ENCODE measurements at places on chromosomes 5 and 9.
A peak's percentile ranks its signal among the peaks of the same experiment; 100 is the strongest.

- DNase-seq: no peak
These were observed 86.3 kb upstream of the IFNK start for GRCh38 chr9:27437652-27438373.

DNA sequence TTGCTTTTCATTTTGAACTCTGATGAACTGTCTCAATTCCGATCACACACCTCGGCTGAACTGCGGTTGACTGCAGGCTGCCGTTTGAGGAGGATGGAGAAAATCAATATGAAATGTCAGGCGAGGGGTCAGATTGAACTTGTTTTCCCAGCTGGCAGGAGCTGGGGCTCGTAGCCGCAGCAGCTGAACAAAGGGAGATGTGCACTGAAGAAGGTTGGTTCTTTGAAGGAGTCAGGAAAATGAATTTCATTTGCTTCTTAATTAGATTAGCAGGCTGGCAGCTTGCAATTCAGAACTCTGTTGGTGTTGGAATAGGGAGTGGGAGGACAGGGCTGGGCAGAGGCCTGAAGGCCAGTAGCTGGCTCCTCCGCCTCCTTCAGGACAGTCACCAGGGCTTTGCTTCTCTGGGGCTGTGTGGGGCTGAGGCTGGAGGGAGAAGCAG lies 117.4 kb upstream of the GPR151 start:
- no peak for DNase-seq

- no peak for DNase-seq
These were observed 46.8 kb upstream of the NKD2 start for GRCh38 chr5:961711-962240.

DNA sequence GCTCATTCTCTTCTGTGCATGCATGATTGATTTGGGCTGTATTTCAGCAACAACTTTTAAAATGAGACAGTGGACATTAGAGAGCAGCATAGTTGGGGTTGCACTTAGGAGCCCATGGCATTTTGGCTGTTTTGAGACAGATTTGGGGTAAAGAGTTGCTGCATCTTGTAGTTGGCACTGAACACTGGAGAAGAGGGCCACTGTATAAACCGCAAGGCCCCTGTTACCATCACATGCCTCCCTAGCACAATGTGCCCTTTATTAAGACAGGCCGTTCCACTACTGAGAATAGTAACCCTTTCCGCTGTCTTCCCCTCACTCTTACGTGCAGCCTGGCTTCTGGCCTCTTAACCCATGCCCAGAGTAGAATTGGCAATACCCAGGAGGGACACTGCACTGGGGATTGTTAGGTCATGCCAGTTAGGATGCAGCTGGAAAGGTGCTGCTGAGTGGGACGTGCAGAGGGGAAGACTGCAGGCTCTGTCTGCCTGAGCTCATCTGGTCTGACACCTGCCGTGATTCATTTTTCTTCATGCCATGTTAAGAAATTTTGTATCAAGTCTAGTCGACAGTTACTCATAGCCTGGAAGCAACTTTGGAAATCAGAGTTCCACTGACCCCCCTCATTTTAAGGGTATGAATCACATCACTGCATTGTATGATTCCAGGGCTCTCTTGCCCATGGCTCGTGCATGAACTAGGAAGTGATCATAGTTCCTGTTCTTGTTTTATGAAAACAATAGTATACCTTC lies 146.9 kb upstream of the DMRT1 start:
- no peak for DNase-seq

DNA sequence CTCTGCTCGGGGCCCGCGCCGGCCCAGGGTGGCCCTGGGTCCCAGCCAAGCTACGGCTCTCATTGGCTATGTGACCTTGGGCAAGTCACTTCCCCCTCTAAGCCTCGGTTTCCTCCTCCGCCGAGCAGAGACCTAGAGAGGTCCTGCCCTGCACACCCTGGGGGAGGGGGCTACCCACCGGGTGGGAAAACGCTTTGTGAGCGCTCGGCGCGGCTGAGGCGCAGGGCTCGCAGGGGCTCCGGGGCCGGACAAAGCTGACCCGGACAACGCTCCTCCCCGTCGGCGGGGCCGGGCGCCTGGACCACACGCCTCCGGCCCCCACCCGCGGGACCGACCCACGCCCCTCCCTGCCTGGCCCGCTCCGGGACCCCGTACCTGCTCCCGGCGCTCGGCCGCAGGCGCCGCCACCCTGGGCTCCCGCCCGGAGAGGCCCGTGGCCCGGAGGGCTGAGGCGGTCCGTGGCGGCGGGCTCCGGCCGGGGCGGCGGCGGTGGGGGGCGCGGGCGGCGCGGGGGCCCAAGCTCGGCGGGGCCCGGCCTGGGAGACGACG lies 85.7 kb upstream of the MELK start:
- no peak for DNase-seq

DNA sequence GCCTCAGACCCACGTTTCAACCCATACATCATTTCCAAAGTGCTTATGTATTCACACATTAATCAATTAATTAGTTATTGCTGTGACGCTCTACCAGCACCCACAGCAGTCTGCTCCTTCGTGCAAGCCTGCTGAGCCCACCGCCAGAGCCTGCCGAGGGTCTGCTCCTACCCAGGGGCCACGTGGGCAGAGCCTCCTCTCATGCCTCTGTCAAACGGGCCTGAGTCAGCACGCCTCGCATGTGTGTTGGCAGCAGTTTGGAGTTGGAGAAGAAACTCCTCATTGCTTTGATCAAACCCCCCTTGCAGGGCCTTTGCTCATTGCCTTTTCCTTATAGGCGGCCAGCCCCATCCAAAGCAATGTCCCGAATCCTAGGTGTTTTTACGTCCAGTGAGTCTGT lies 256.2 kb upstream of the IRX4 start:
- no peak for DNase-seq

- DNase-seq: no peak
These were observed 25.5 kb downstream of the ACTL7B start for GRCh38 chr9:108830272-108830671.

DNA sequence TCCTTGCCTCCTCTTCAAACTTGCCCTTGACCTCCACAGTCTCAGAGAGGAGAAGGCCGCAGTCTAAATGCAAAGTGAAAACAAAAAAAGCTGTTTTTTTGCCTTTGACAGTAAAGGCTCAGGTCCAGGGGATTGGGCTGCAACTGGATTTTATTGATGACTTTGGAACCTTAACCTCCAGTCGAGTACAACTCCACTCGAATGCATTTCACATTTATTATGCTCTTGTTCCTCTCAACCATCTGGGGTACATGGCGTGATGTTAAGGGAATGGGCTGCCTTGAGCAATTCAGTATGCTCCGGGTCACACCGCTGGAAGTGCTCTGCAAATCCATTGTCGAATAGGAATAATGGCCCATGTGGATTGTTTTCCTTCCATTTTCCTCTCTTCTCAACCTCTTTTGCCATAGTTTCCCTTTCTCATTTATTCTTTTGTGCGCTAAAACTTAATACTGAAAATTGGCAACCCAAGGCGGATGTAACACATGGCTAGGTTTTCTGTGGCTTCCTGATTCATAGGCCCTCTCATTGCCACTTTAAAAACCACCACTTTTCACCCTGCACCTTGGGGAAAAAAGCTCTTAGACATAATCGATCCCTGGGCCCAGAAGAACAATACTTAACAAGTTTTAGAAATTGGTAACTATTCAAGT lies 34.3 kb downstream of the ITK start:
- DNase-seq: no peak

DNA sequence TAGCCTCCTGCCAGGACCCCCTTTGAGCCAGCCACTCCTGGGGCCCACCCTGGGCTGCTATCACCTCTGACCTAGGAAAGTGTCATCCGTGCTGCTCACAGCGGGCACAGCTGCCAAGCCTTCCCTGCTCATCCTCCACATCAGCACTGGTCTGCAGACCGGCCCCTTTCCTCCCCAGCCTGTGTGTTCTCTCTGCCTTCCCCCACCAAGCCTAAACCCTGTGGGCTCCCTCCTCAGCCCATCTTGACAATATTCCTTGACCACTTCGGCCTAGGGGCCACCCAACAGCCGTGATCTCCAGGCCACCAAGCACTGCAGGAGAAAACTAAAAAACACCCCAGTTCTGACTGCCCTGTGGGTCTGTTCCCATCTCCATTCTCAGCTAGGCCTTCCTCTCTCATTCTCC lies 135.1 kb downstream of the DAB2IP start:
- no peak for DNase-seq

GRCh38 chr9:78021697-78022096 lies 9.9 kb downstream of the GNAQ start:
- no peak for DNase-seq

GRCh38 chr9:114108016-114108833 lies 9.1 kb upstream of the KIF12 start:
- DNase-seq: peak; percentile 3

DNA sequence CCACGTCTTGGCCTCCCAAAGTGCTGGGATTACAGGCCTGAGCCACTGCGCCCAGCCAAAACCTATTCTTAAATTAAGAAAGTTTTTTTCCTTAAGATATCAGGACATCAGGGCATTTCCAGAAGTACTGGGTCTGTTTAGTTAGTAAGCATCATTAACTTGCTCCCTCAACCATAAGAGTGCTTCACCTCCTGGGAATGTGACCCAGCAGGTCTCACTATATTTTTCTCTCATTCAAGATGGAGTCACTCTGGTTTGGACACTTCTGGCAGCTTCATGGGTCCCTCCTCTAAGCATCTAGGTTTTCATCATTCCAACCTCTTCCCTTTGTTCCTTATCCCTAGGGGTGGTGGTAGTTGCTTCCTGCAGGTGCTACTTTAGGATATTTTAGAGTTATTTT lies 10.3 kb upstream of the BRD3OS start:
- DNase-seq: no peak

GRCh38 chr5:10418654-10419345 lies 22.9 kb upstream of the ROPN1L start:
- no peak for DNase-seq

DNA sequence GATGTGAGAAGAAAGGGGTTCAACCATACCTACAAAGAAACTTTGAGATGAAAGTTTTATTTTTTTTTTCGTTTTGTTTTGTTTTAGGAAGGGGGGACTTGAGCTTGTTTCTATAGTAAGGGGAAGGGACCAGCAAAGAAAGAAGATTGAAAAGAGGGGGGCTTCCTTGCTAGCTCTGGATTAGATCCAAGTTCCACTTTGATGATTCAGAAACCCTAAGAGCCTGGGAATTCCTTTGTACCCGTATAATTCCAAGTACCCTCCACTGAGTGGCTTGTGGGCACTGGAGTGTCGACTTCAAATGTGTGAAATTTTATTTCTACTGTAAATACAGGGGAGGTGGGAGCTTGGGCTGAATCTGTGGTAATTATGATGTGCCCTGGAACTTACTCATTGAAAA lies 10.9 kb downstream of the MAMDC2 start:
- no peak for DNase-seq

GRCh38 chr9:135010586-135010860 lies 76.9 kb upstream of the OLFM1 start:
- DNase-seq: no peak

DNA sequence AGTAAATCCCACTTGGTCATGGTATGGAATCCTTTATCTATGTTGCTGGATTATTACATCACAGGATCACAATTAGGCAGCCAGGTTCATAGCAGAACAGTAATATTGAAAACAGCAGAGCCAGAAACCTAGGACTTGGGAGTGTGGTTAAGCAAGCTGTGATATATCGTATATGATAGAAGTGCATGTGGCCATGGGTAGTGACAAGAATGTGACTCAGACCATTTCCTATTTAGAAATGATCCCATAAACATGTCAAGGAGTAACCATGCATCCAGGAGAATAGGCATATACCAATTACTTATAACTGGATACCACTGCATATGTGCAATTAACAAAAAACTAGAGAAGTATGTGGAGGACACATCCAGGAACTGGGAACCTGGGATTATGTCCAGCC lies 31.2 kb downstream of the AMBP start:
- no peak for DNase-seq

DNA sequence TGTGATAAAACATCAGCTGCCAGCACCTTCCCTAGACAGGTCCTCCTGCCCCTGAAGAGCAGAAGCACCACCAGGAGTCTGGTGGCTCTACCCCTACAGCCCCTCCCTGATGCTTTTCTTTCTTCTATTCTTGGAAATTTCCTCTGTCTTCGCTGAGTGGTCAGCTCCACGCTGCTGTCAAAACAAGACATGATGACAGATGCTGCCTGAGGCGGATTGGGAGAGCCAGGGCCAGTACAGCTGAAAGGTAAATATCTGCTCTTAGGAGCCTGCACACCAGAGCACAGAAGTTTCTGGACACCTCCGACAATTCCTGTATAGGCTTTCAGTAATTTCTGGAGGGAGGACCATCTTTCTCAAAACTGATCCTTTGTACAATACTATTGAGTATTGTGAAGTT lies 4.7 kb upstream of the OR1Q1 start:
- no peak for DNase-seq

GRCh38 chr9:109815366-109815947 lies 35.5 kb downstream of the PALM2AKAP2 start:
- no peak for DNase-seq

- DNase-seq: no peak
These were observed 129.1 kb downstream of the PLK2 start for GRCh38 chr5:58330781-58331180.

DNA sequence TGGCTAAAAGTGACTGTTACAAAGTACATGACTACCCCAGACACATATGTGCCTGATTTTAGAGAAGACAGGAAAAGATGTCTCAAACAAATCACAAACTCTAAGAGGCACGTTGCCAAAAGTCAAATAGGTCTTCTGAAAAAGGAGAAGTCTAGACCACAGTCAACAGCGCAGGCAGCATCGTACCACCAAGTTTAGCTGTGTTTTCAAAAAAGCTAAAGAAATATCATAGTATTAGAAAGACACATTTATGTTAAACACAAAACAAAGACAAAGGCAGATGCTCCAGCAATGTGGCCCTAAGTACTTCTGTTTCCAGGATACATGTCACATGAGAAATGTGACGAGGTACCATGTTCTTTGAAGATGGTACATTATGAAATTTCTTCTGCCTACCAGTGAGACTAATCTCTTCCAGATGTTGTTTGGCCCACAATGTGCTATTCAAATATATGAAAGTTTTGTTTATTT lies 43.5 kb downstream of the LPAR1 start:
- no peak for DNase-seq

- no peak for DNase-seq
These were observed 105.1 kb upstream of the SLC25A48 start for GRCh38 chr5:135729321-135729786.

GRCh38 chr5:95931079-95931833 lies 30.4 kb downstream of the ELL2 start:
- DNase-seq: no peak

GRCh38 chr5:138953387-138954256 lies 78.5 kb upstream of the LRRTM2 start:
- DNase-seq: peak; percentile 96
